OCI-M1 (cell line): ENCODE measurements at places on chromosomes 1 and 21.

GRCh38 chr1:48216941-48217340, 5.6 kb upstream of the SLC5A9 start:
- no peak for DNase-seq

GRCh38 chr1:212713465-212714136, 14.0 kb upstream of the BATF3 start:
- no peak for DNase-seq

DNA sequence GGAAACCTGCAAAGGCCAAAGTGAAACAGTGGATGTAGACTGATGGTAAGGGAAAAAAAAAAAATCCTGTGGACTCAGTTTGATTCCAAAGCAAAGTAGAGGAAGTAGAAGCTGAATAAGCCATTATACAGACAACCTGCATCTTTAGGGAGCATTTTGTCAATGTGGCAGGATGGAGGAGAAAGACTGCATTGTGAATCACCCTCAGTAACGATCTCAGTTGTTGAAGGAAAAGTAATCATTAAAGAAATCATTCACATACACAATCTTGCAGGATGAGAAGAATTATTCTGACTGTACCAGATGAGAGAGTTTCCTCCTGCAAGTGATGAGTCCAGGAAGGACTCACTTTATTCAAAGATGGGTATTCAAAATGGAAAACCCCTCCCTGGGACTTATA, 45.1 kb upstream of the TRIM67 start:
- DNase-seq = no peak

DNA sequence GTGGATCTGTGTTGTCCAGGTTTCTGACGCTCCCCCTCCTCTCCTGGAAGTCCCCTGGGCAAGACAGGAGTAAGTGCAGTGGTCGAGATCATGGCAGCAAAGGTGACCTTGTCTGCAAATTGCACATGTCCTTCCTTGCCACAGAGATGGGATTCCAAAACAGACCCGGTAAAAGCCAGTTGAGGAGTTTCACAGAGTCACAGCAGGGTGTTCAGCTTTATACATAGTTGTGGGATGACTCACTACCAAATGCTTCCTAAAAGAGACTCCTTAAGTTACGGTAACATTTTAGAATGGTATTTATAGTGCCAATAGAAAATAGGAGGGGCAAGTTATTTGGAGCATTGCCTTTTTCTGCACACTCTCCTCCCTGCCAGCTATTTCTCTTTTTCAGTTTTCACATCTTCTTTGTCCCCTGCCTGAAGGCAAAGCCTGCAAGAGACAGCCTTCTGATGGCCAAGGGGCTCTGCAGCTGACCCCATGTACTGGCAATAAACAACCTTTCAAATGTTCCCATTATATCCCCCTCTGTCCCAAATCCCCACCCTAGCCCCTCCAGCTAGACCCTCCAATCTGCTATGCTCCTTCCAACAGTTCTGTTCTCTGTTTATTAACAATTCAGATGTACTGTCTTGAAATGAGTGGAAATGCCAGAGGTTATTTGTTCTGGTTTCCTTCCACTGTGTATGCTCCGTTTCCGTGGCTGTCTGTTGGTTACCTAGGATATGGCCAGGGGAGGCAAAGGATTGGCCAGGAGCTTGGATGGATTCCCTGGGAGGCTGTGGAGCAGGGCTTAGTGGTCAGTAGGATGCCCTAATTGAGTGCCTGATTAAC, 115.0 kb downstream of the TGFB2 start:
- DNase-seq = no peak

- DNase-seq = no peak
These were observed 26.0 kb upstream of the CDCA8 start for GRCh38 chr1:37666241-37666867.

GRCh38 chr1:193367863-193368262, 181.4 kb upstream of the B3GALT2 start:
- no peak for DNase-seq

GRCh38 chr1:80375109-80375508, 1368.6 kb upstream of the ADGRL4 start:
- no peak for DNase-seq

GRCh38 chr1:181094416-181095212, 6.1 kb downstream of the IER5 start:
- no peak for DNase-seq

GRCh38 chr1:1272341-1273208, 1.1 kb downstream of the UBE2J2 start:
- DNase-seq = no peak

DNA sequence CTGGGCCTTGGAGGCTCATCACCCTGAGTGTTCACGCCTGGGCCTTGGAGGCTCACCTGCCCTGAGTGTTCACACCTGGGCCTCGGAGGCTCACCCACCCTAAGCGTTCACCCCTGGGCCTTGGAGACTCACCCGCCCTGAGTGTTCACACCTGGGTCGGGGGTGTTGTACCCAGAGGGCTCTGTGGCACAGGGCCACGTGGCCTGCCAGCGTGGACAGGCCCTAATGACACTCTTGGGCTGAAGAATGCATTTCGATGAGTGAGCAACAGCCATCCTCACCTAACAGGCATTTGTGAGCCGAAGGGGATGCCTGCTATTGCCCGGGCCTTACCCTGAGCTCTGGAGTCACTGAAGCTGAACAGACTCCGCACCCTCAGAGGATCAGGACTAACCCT, 17.5 kb downstream of the SLC19A1 start:
- DNase-seq = no peak

DNA sequence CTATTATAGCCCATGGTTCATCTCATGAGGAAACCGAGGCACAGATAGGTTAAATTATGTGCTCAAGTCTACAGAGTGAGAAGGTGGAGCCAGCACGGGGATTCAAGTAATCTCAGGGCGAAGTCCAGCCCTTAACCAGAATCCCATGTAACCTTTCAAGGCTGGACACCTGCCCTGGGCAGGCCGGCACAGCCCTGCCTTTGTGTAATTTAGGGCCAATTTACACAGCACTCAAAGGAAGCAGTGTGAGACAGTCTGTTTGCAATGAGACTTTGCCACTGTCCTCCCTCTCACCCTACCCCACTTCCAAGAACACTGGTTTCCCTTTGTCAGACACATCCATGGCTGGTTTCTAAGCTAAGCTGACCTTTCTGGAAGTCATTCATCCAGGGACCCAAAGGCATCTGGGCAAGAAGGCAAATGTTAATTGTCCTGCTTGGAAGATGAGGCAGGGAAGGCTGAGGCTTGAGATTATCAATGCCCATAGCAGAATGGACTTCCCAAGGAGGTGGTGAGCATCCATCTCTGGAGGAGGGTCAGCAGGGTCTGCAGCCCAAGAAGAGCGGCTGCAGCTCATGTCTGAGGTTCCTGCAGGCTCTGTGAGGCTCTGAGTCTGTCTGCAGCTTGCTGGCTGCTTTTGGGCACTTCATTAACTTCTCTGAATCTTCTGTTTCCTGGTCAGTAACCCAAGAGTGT, 159.2 kb downstream of the TRABD2B start:
- DNase-seq = no peak

GRCh38 chr1:54302951-54303843, 103.0 kb downstream of the SSBP3 start:
- no peak for DNase-seq

DNA sequence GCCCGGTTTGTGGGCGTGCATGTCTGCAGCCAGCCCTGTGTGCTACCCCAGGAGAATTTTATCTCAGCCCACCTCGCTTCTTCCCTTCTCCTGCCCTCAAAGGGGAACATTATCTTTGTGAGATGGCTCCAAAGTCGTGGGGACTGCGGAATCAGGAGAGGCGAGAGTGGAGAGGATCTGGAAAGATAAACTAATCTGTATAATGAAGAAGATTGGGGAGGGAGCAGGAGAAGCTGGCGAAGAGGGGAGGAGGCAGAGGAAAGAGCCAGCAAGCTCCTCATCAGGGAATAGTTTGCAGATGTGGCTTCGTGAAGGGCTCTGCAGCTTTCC, 310.3 kb downstream of the MATN1 start:
- no peak for DNase-seq

DNA sequence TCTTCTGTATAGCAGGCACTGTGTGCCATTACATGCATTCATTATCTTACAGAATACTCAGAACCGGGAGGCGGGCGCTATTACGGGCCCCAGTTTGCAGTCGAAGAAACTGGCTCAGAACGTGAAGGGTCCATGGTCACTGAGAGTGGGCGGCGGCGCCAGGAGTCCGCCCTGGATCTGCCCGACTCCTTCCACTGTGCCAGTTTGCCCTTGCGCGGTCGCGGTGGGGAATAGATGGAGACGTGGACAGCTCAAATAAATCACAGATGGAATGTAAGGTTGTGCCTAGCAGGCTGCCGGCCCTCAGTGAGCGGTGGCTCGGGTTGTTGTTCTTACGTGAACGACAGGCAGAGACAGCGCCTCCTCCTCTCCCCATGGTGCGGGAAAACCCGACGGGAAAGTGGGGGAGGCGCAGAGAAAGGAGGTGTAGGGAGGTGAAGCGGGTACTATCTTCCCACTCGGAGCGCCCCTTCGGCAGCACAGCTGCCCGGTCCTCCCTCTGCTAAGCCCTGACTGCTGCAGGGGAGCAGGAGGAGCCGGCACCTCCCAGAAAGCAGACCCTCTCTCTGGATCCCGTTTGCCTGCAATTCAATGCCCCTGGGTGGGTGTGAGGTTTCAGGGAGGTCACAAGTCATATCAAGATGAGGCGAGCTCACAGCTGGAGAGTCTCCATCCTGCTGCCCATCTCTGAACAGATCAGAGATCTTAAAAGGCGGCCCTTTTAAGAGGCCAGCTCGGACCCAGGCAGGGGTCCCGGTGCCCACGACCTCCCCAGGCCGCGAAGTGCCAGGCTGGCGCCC, 1.1 kb downstream of the COL9A2 start:
- DNase-seq = peak; percentile 40

DNA sequence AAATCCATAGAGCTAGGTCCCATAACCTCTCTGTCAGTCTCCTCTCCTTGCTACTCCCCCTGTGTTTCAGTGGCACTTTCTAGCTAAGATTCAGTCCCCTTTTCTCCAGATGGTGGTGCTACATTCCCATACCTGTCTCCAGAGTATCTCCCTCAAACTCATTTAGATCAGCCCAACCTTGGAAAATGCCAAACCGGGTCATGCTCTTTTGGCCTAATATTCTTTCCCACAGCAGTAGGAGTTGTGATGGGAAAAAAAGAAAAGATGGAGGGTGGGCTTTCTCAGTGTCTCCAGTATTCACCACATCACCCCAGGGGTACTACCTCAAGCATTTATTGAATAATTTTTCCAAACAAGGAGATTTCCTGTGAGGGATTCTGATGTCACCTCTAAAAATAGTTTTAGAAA, 3.2 kb upstream of the RXFP4 start:
- peak; percentile 91 for DNase-seq

DNA sequence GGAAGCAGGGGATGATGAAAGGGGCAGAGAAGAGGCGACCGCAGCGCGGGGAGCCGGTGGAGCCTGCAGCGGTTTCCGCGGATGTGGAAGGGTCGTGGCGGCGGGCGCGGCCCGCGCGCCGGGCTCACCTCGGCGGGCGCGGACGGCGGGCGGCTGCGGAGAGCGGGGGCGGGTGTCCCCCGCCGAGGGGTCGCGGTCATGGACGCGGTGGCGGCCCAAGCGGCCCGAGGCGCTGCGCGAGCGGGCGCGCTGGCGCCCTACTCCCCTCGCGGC, 572 bp downstream of the LPGAT1 start:
- no peak for DNase-seq

DNA sequence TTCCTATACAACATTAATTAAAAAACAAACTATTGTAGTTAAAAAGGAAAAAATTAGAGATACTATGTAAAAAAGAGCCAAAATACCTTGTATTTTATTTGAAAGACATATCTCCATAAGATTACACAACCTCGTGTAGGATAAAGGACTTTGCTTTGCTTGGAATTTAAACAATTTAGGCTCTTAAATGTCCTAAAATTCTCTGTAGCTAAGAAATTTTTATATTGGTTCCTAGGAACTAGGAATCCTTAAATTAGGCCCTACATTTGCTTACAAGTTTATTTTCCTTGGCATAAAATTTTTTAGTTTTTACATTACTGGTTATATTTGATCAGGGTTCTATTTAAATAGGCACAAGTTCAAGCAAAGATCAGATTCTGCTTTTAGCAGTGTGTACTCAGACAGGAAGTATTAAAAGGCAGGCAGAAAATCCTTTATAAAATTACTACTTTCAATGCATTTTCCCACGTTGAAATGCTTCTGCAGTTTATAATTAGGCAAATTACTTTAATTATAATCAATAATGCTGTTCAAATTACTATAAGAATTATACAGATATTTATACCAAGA, 3.4 kb upstream of the ANGPTL3 start:
- no peak for DNase-seq

DNA sequence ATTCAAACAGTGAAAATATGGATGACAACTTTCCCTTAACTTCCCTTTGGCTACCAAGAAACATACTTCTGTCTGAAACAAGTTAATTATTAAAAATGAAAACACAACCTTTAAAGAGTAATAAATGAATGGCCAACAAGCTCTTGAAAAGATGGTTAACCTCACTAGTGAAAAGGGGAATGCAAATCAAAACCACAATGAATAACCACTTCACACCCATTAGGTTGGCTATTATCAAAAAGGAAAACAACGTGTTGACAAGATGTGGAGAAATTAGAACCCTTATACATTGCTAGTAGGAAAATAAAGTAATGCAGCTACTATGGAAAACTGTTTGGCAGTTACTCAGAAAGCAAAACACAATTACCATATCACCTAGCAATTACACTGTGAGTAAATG, 14.1 kb downstream of the COP1 start:
- no peak for DNase-seq
